ENCODE measurements at places on chromosomes 7 and 10.

- DNase-seq = no peak
These were observed 308.2 kb upstream of the NEBL start for GRCh38 chr10:21205328-21205727.

GRCh38 chr7:100855515-100855914, 3.0 kb downstream of the SLC12A9 start:
- DNase-seq = no peak

DNA sequence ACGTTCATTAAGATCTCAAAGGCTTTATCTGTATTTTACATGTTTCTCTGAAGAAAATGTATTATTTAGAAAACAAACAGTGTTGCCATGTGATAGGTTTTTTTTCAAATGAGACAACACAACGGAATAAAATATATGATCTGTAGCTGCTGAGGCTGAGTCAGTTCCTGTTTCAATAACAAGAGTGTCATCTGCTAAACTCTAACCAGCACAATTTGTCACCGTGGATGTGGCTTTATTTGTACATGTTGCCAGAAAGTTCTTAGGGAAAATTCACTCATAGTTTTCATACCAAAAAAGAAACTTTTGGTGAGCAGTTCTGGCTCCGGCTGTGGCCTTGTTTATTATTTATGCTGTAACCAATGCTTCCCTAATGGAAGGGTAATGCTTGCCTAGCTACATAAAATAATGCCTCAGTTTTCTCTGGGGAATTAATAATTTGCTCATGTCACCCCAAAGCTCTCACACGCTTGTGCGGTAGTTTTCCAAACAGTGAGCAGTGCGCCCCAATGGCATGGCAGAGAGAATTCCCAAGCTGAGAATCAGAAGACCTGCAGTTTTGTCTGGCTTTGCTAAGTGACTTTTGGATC, 20.3 kb upstream of the KLF6 start:
- no peak for DNase-seq

- DNase-seq = no peak
These were observed 188.4 kb upstream of the ETV1 start for GRCh38 chr7:14177876-14178275.

DNA sequence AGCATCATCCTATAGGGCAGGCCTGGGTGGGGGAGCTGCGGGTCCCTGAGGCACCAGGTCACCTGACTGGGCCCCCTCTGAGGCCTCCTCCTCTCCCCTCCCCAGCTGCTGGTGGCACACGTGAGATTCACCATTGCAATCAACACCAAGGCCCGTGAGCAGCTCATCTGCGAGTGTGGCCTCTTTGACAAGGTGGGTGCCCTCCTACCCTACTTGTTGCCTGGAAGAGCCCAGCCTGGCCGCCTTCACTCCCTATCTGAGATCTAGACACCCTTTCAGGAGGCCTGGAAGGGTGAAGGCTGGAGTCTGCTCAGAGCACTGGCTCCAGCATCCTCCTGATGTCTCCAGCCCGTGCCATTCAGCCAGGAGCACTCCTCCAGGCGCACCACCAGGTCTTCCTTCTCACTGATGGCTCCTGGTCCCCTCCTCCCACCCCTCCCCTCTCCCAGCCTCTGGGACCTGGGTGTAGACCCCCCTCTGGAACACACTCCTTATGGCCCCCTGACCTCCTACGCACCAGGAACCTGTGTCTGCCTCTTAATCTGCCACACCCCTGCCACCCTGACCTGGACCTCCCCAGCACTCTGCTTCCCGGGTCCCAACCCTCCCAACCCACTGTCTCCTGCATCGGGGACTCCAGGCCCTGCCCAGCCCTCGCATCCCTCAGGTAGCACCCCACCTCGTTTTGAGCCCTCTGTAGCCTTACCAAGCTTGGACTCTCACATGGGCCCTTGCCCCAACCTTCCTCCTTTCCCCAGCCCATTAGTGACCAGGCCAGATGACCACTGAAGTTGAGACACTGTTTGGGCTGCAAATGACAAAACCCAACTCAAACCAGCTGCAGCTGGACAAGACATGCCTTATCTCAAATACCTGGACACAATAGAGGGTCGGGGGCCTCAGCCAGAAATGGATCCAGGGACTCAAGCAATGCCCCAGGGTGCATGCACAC, 67.5 kb downstream of the ALOX5 start:
- no peak for DNase-seq

All from iPS-NIHi11 (cell line).